ENCODE measurements at places on chromosomes 1 and 21. TPM values are rescaled to one million over a fixed set of nuclear protein-coding genes. Genes with fewer than 3 reads are reported as not detected.

The GALNT2 gene
- total RNA-seq = 37.4 TPM

The TMOD4 gene
- total RNA-seq = not detected

The EFNA1 gene
- 31.9 TPM for total RNA-seq

The PDC gene
- not detected for total RNA-seq

- DNase-seq = peak; percentile 42
These were observed 57.6 kb upstream of the KIF1B start for GRCh38 chr1:10152709-10153284.

DNA sequence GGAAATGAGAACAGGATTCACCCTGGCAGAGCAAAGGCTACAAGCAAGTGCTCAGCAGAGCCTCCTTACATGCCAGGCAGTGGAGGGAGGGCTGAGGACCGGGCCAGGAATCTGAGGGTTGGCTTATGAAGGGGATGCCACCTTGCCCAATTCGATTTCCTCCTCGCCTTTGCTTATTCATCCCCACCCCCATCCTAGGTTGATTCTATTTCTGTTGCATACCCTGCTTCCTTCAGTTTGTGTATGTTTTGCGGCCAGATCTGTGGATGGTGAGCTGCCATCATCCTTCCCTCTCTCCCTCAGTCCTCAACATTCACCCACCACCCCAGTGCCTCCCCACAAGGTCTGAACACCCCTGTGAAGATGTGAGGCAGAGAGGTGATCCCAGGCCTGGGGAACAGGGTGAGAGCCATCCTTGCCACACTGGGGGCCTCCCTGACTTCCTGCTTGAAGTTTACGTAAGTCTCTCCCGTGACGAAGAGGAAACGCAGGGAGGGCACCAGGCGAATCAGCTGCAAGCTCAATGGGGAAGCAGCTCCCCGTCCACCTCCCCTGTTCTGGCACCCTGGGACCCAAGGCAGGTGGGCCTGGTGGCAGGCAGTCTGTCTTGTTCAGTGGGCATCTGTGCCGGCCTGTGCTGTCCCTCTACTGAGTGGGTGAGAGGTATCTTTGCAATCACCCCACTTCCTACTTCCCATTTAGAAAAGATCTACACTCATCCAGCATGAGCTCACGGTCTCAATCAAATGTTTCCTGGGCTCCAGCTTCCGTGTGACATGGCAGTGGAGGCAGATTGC, 50.6 kb upstream of the CNTN2 start:
- DNase-seq = no peak

GRCh38 chr1:112563341-112563740, 54.6 kb downstream of the WNT2B start:
- DNase-seq = no peak

- no peak for DNase-seq
These were observed 22.3 kb downstream of the PRDM16 start for GRCh38 chr1:3091334-3091733.

GRCh38 chr21:31343680-31344480, at the start of gene TIAM1:
Gene TIAM1, minus strand, starts transcription at chr21:31344261. Its CDS starts 77,289 bp downstream, at chr21:31266972.
- DNase-seq = peak; percentile 85
